T-helper 2 cell (primary cell): ENCODE measurements at places on chromosomes 4 and X.
A peak's percentile ranks its signal among the peaks of the same experiment; 100 is the strongest.

DNA sequence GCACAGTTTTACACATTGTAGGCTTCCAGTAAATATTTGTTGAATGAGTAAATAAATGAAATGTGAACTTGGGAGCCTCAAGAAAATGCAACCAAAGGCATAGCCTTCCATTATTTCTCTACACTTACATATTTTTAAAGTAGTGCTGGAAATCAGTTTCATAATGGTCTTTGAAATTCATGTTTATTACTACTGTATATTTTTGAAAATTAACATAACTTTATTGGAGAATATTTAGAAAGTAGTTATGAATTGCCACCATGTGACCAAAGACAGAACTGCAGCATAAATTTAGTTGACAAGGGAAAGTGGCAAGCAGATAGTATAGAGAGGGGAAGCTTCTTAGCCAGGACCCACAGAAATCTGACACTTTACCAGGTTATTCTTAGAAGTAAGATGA, 6.4 kb downstream of the TCEAL8 start:
- peak; percentile 28 for DNase-seq

DNA sequence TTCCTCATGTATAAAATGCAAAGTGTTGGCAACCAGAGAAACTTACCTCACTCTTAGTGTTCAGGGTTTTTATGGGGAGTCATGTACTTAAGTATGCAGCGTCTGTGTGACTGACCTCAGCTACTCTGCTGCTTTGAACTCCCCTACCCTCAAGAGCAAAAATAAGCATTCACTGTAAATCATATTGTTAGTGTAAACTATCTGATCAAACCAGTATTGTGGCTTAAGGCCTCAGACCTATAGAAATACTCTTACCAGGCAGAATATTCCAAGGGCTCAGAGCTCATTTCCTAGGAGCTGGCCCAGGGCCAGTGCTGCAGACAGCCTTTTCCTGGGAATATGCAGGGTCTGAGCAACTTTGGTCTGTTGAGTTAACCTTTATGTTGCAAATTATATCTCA, 453.1 kb downstream of the CCSER1 start:
- no peak for DNase-seq

- peak; percentile 90 for DNase-seq
Measured at GRCh38 chrX:71622576-71623450, 4.5 kb upstream of the CXCR3 start.

GRCh38 chrX:8914681-8915080, 113.5 kb upstream of the FAM9A start:
- no peak for DNase-seq

DNA sequence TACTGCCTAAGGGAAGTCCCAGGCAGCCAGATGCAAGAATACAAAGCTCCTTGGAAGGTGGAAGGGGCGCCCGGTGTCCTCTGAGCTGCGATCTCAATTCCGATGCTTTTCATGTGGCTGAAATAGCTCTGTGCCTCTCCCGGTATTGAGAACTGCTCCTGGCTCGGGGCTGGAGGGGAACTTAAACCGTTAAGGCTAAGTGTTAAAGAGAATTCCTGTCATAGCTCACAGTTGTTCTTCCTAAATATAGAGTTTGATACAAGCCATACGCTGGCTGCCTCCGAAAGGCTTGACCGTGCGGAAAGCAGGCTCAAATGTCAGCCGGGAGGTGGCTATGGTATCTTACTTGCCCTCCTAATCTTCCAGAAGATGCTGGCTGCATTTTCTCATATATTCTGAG, at the start of gene SMPX:
Gene SMPX, minus strand, starts transcription at position 157 of the 400 bp plus-strand sequence. CDS start 3,826 bp downstream, outside the sequence.
- no peak for DNase-seq

DNA sequence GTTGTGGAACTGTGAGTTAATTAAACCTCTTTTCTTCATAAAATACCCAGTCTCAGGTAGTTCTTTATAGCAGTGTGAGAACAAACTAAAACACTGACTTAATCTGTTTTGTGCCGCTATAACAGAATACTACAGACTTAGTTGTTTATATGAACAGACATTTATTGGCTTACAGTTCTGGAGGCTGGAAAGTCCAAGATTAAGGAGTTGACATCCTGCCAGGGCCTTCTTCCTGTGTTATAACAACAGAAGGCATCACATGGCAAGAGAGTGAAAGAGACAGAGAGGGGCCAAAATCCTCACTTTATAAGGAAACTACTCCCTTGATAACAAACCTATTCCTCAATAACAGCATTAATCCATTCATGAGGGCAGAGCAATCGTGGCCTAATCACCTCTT, 42.5 kb upstream of the KCNIP4 start:
- no peak for DNase-seq
